ENCODE measurements at places on chromosomes 13 and 19.

- no peak for DNase-seq
Measured at GRCh38 chr19:45391871-45392665, 12.8 kb downstream of the PPP1R13L start.

- DNase-seq, result no peak
Measured at GRCh38 chr19:20209051-20209450, 42.0 kb downstream of the ZNF486 start.

GRCh38 chr19:42333975-42334696 is 8.7 kb downstream of the MEGF8 start:
- DNase-seq, result no peak

- no peak for DNase-seq
Measured at GRCh38 chr19:18856385-18857126, 24.8 kb downstream of the UPF1 start.

GRCh38 chr13:113397608-113398425 is 33.9 kb upstream of the GRTP1 start:
- DNase-seq, result no peak
